KG1 (cell line): ENCODE measurements at places on chromosomes 16 and 17.

DNA sequence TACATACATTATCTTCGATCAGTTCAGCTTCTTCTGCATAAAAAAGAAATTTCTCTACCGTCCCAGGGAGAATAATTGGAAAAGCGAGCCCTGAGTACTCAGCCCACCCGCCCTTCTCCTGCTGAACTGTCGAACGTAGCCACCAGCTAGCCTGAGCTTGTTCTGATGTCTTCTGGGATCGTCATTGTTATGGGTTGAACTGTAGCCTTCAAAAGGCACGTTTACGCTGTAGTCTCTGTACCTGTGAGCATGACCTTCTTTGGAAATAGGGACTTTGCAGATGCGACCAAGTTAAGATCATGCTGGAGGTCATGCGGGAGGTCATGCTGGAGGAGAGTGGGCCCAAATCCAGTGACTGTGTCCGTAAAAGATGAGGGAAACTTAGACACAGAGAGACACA lies 86.2 kb downstream of the CMIP start:
- no peak for DNase-seq

DNA sequence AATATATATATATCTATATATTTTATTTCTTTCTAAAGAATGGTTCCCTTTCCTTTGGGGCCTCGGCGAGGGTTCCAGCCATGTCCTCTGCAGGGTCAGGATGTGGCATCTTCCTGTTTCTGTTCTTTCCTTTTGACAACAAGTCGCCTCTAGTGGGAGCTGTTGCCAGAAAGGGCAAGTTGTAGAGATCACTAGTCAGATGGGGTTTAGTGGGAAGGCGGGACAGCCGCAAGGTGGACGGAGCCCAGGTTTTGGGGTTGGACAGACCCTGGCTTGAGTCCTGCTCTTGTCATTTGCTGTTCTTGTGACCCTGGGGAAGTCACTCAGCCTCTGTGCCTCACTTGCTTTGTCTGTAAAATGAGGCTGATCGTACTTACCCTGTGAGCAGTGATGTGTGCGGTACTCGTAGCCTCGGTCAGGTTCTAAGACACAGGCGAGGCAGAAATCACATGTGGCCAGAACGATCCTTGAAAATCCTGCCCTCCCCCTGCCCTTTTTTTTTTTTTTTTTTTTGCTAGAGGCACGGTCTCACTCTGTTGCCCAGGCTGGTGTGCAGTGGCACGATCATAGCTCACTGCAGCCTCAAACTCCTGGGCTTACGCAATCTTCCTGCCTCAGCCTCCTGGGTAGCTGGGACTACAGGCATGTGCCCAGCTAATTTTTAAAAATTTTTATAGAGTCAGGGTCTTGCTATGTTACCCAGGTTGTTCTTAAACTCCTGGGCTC lies 80.1 kb downstream of the ABCC6 start:
- DNase-seq = peak; percentile 32

DNA sequence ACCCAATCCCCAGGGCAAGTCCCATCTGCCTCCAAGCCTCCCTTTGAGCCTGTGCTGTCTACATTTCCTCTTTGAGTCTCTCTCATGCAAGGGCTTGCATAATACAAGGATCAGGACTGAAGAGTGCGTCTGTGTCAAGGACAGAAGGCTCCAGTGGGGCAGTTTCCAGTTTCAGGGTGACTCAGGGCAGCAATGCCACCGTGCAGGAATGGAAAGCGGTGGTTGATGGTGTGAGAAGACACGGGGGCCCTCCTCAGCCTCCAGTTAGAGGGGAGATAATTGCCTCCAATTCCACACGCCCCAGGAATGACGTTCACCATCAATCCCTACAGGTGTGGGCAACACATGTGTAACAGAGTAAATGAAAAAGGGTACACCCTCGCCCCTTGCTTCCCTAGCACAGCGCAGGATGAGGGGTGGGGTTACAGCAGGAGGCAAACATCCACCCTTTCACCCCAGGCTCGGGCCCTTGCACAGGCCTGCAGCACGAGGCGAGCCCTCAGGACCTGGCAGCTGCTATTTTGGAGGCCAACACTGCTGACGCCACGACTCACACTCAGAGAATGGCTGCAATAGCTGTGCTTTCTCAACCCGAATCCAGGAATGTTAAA lies 24.8 kb upstream of the SLC25A19 start:
- no peak for DNase-seq

DNA sequence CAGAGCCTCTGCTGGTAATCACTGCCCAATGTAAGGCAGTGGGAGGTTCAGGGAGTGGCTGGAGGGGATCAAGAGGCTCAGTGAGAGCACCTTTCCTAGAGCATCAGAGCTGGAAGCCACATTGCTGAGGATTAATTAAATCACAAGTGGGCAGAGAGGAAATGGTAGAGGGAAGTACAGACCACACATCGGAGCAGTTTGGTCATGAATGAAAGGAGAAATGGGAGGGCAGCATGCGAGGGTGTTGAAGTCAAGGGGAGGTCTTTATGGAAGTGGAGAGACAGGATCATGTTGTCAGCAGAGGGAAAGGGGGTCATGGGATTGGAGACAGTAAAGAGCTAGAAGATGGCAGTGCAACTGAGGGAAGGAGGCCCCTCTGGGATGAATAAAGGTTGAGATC lies 2.3 kb downstream of the CCL17 start:
- no peak for DNase-seq

- no peak for DNase-seq
Observed at GRCh38 chr16:75402821-75403475, 30.4 kb downstream of the CFDP1 start.

GRCh38 chr16:23500212-23500861 lies 10.0 kb downstream of the GGA2 start:
- no peak for DNase-seq

- DNase-seq = no peak
Observed at GRCh38 chr17:35252651-35253050, 9.8 kb downstream of the SLFN5 start.

- no peak for DNase-seq
Observed at GRCh38 chr16:67030221-67030962, 1.4 kb downstream of the CBFB start.

- DNase-seq = no peak
Observed at GRCh38 chr16:67951485-67951884, 7.6 kb upstream of the LCAT start.

- no peak for DNase-seq
Observed at GRCh38 chr17:83012868-83013778, 66.3 kb upstream of the METRNL start.

DNA sequence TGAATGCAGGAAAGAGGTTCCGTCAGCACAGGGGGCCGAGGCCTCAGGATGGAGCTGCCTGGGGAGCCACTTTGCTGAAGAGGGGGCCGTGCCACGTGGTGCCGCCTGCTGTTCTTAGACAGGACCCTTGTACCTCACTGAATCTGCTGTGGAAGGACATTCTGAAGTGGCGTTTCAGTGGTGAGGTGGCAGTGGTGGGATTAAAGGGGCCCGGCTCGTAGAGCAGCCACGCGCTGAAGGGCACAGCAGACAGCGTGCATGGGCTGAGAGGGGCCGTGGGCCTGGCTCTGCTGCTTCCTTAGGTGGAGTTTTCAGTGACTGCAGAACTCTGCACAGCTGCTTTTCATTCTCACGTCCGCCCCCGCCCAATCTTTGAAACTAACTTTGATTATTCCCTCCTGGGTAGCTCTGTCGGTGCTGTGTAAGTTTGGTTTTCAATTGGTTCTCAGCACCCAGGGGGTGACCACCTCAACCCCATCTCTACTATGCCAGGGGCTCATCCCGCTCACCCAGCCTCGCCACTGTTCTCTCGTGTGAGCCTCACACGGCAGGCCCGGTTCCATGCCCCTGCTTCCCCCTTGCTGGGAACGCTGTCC lies 70.3 kb downstream of the SEC14L1 start:
- DNase-seq = no peak

DNA sequence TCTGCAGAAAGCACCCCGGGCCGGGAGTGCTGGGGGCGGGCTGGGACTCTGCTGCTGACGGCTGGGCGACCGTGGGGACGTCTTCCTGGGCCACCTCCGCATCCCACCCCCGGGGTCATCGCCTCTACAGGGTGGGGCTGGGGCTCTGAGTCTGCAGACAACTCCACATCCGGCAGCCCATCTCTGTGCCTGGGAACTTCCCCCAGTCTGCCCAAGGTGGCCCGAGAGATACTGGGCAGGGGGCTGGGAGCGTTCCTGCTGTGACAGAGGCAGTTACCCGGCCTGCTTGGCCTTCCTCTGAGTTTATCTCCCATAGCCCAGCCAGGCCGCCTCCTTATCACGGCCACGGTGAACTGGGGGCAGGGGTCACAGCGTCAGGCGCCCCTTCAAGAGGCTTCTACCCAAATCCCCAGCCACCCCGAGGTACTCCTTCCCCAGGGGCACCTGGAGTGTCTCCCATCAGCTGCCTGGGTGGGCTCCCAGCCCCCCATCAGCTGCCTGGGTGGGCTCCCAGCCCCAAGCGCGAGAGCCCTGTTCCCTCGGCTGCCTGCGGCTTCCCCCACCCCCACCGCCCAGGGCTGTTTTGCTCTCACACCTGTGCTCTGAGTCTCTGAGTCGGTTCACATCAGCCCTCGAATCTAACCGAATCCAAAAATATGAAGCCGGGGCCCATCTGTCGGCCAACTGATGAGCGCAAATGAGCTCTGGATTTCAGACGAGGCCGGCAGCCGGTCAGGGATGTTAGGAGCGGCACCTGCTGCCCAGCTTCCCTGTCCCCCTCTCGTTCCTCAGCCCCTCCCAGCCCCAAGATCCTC lies 15.6 kb upstream of the CBFA2T3 start:
- no peak for DNase-seq

DNA sequence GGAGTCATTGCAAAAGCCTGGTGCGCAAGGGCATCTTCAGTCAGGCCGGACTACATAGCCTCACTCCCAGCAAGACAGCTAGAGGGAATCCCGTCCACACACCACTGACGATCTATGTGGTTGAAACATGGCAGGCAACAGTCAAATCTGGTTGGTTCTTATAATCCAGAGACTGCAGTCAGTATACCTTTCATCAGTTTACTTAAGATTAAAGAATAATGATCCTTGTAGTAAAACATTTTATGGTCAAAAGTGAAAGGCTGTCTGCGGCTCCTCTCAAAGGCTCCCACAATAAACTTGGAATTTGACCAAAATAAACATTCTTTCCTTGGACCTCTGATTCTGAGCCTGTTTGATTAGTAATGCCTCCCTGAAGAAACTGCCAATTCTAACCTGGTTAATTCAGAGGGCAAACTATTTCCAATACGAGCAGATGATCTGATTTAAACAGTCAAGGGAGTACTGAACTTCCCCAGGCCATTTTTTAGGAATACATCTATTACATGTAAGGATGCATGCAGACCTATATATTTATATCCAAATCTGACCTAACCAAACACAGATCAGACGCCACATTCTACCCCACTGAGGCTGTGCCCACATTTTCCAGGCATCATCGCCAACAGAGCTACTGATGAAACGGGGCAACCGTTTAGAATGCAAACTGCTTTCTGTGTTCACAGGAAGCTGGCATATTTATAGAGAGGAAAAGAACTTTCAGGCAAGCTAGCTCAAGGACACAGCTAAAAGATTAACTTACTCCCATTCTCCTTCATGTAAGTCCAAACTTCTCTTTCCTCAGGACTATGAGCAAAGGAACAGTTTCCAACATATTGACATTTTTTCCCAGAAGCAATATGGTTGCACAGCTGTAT lies 15.3 kb upstream of the TXNDC11 start:
- no peak for DNase-seq

DNA sequence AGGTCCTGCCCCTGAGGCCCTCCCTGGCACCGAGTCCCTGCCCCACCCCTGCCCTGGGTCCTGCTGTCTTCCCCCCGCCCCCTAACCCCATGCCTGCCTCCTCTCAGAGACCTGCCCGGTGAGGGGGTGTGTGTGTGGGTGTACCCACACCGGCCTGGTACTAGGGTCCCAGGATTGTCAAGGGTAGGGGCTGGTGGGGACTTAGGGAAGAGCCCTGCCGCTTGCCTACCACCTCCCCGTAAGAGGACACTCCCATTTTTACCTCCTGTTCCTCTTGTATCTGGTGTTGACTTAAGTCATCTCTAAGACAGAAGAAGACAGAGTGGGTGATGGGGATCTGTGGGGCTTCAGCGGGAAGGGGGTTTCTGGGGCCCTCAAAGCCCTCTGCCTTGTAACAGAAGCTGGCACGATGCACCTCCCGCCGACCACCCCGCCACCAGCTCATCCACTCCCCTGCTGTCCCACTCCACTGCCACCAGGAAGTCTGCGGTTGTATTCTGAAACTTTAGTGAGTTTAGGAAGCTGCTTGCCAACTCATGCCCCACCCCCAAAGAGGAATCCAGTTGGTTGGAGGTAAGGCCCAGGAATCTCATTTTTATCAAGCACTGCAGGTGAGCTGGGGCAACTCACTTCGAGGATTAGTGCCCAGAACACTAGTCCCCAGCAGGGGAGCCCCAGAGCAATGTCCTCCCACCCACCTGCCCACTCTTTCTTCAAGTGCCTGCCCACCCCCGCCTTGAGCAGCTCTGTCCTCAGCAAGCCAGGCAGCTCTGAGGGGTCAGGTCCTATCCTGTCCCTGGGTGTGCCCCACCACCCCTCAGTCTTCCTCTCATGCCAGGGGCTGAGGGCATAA lies 5.6 kb downstream of the SPATA32 start:
- no peak for DNase-seq

- no peak for DNase-seq
Observed at GRCh38 chr16:459761-460160, 34.3 kb downstream of the RAB11FIP3 start.

DNA sequence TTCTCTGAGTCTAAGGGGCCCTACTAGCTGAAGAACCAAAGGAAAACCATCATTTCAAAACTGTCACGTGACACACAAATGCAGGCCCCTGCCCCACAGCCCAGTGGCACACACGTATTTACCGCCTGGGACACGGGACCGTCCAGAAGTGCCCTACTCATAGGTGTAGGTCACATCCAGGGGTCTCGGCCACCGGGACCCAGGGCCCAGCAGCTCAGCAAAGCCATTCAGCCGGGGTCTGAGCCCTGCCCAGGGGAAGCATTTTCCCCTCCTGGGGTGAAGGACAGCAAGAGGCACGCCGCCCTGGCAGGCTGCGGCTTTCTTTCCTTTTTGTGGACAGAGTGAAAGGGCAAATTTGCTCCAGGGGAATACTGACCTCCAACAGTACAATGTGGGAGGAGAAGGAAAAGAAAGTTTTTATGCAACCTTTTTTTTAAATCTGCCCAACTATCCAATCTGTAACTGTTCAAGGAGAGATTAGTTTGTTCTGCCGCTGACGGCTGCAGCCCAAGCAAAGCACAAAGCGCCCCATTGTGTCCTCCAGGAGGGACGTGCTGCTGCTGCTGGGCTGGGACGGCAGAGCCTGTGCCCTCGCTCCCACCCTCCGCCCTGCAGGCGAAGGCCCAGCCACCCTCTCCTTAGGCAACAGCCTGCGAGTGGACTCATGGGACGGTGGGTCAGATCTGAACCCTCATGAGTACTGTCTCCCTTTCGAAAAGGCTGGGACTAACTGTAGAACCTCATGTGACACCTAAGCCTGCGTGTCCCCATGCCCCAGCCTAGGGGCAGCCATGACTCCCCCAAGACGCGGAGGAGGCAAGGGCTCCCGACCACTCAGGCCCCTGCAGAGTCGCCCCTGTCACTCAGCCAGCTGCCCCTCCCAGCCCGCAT lies 21.3 kb downstream of the SLC7A5 start:
- DNase-seq = no peak

DNA sequence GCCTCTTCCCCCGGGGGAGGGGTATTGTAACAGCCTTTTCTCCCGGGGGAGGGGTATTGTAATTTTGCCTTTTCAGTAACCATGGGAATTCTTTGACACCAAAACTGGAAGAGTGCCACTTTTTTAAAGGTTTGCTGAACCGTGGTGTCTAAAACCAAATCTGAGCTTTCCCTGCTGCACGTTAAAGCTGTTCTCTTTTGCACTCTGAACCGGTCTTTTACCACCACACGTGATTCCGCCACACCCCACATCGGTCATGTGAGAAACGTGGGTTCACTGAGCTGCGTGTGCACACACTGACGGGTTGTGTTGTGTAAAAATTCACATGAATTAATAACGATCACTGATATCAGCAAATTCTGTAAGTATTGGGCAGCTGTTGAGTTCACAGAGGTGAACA lies 9.2 kb upstream of the ACSF3 start:
- no peak for DNase-seq
